ENCODE measurements at places on chromosomes 16 and 17.

DNA sequence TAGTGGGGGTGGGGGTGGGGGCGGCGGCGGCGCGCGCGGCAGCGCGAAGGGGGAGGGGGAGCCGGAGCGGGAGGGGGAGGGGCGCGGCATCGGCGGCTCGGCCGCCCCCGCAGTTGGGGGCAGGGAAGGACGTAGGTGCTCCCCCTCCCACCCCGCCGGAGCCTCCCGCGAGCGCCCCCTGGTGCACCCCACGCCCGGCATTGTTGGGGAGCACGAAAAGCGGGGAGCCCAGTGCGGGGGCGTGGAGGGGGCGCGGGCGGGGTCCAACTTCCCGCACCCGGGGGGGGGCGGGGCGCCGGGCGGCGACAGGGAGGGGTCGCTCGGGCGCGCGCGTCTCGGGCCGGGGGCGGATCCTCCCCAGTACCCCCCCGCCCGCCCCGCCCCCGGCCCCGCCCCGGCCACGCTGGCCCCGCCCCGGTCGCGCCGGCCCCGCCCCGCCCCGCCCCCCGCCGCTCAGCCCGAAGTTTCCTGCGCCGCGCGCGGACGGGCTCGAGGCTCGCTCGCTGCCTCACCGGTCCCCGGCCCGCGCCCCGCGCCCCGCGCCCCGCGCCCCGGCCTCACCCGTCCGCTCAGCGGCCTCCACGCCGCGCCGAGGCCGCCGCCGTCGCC, at the start of gene CACNA1H:
Gene CACNA1H, plus strand, starts transcription at position 456 of the 609 bp plus-strand sequence. CDS start 632 bp downstream, outside the sequence.
- no peak for DNase-seq

- peak; percentile 33 for DNase-seq
These were observed 10.2 kb downstream of the RNF213 start for GRCh38 chr17:80270836-80271235.

DNA sequence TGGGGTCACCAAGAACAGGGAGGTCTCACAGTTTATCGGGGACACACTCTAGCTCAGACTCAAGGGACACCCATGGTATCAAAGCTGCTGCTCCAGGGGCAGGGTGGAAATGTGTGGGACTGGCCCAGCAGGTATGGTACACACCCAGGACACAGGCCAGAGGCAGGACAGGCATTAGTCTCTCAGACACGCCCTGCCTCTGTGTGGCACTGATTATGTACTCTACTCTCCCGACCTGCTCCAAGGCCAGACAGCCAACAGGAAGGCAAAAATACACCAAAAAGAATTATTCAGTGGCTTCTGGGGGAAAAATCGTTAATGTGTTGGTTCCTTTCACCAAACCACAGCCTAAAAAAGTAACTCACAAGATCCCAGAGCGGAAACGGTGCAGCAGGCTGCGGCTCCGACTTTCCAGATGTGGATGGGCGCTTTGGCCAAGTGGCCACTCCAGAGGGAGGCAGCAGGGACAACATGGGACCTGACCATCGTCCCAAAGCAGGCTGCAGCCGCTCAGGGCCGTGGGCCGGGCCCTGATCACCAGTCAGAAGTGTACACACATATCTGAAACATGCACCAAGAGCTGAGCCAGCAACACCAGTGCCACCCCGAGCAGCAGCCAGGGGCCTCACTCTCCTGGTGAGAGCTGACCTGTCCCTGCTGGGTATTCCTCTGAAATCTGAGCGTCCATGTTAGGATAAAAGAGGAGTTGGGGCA, 1.0 kb upstream of the SIRT7 start:
- no peak for DNase-seq

- no peak for DNase-seq
These were observed 23.0 kb upstream of the GNA13 start for GRCh38 chr17:65079489-65079900.

GRCh38 chr16:72832621-72833248, 215.2 kb downstream of the ZFHX3 start:
- peak; percentile 80 for DNase-seq

DNA sequence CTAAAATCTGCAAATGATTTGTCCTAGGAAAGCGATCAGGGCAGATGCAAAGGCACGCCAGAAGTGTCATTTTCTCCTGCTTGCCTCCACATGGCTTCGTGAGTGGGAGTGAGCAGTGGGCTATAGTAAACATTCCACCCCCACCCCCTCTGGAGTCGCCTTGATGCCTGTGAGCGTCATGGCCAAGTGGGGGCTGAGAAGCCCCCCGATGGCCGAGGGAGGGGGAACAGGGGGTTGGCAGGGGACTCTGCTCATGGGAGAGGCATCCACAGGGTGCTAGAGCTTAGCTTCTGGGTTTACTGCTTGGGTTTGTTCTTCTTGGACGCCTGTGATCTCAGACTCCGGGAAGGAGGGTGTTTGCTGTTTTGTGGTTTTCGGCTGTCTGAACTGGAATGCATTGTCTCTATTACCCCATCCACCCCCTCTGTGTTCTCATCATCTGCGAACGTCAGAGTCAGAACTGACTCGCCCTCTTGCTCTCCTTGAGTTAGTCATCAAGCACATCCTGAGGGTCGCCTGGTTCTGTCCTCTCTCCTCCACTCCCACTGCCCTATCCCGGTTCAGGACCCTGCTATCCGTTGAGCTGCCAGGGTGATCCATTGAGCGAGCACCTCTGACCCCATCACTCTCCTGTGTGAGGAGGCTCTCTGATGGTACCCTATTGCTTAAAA, 15.4 kb downstream of the TNS4 start:
- DNase-seq, result peak; percentile 98

DNA sequence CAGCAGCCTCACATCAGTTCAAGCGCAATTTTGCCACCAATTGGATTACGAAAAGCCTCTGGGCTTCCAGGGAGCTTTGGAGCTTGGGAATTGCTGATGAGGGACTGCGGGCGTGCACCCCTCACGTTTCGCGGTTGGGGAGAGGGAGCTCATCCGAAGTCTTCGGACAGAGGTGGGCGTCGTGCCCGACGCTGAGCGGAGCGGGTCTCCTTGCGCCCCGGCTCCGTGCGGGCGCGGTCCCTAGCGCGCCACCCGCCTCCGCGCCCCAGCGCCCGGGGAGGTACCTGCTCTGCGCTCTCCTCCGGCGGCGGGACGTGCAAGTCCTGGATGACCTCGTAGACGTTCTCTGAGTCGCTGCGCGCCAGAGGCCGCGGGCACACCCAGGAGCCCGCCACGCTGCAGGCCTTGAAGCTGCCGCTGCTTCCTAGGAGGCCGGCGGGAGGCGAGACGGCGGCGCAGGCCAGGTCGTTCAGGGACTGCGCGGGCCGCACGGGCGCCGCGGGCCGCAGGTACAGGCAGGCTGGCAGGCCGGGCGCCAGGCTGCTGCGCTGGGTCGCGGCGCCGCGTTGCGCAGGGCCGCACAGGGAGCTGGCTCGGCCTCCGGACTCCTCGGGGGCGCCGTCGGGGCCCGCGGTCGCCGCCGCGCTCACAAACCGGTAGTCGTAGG, 3.2 kb downstream of the ARHGAP27 start:
- no peak for DNase-seq

DNA sequence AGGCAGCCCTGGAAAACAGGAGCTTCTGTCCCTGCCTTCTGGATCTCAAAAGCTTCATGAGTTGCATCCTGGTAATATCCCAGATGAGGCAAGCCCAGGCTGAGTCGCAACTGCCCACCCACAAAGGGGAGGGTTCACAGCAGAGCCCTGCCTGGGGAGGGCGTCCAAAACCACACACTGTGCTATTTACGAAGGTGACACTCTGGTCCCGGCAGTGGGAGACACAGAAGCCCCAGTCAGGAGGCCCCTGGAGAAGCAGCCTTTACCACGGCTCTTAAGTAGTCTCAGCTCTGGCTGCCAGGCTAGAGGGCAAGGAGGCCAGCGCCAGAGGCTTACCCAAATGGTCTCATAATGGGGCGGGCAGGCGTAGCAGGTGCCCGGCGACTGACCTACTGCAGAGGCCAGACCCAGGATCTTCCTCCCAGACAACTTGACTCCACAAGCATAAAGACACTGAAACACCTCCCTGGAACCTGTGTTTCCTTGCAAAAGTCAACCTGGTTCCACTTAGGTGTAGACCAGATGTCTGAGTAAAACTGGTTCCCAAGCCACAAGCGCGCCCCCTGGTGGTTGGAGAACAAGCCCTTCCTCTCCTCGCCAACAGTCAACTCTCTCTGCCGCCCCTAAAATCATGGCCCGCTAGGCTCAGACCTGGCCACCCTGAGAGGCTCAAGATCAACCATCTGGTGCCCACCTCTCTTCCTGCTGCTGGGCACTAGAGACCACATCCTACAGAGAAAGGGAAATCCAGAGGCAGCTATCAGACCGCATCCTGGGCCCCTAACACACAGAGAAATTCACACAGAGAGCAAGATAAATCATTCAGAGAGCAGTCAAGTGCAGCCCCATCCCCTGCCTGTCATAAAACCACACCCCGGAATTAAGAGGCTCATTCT, 5.2 kb downstream of the AXIN2 start:
- DNase-seq, result peak; percentile 75

DNA sequence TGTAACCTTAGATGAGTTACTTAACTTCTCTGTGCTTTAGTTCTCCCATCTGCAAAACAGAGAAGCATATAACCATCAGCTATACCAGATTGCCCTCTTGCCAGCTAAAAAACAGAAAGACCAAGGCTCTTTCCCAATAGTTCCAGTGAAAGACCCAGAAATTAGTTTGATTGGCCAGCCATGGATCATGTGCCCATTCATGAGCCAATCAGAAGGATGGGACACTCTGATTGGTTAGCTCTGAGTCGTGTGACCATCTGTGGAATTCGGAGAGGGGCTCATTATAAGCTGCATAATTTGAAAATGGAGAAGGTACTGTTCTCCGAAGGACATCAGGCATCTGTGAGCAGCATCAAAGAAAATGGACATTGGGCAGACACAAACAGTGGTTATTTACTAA, 155.2 kb downstream of the ABCC12 start:
- DNase-seq, result no peak

- DNase-seq, result no peak
These were observed 4.4 kb downstream of the SCPEP1 start for GRCh38 chr17:56982312-56982711.

- DNase-seq, result no peak
These were observed 182 bp upstream of the SPECC1 start for GRCh38 chr17:20009052-20009301.

GRCh38 chr16:69703638-69704037, 22.7 kb downstream of the NQO1 start:
- peak; percentile 13 for DNase-seq

DNA sequence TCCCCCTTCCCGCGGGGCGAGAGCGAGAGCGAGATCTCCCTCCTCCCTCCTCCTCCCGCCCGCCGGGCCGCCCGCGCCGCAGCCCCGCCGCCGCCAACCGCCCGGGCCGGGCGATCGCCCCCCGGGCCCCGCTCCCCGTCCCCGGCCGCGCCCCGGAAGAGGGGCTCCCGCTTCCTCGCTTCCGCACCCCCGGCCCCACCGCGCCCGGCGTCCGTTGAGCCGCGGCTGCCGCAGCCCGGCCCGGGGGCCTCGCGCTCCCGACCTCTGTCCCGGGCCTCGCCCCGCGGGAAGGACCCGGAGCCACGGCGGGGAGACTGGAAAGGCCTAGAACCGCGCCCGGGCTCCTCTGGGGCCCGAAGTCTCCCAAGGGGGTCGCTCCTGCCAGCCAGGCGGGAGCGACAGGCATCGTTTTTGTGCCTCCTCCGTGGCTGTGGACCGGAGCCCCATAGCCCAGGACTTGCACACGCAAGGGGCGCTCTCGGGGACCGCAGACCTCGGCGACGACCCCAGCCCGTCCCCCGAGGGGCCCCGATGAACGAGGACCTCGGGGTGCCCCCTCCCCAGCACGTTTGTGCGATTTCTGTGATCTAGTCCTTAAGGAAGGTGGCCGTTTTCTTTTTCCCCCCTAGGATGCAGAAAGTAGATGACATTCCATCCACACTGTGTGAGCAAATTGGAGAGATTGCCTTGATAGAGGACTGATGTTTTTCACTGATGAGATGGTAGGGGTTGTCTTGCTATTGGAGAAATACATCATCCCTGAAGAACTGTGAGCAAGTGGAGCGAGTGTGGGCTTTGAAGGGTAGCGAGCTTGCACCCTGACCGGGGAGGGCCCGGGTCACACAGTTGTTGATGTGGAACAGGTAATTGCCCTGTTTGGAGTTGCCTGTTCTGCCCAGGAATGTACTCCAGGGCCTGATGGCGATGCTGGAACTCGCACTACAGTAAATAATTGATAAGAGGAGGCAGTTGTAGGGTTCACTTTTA, 611 bp downstream of the BANP start:
- no peak for DNase-seq

GRCh38 chr17:223723-224471, 42.4 kb upstream of the DOC2B start:
- DNase-seq, result no peak

- DNase-seq, result no peak
These were observed 126.0 kb downstream of the MGAT5B start for GRCh38 chr17:76994237-76994637.

GRCh38 chr16:3235856-3236669, 1.1 kb upstream of the ZNF200 start:
- no peak for DNase-seq

GRCh38 chr16:67013823-67014633, 14.9 kb upstream of the CBFB start:
- DNase-seq, result peak; percentile 83

- no peak for DNase-seq
These were observed 22.5 kb downstream of the SPG7 start for GRCh38 chr16:89530401-89531381.

Measured in fibroblast of skin of scalp (primary cell).